ENCODE measurements at places on chromosomes 12 and 14. TPM values are rescaled to one million over a fixed set of nuclear protein-coding genes. Genes with fewer than 3 reads are reported as not detected.

DNA sequence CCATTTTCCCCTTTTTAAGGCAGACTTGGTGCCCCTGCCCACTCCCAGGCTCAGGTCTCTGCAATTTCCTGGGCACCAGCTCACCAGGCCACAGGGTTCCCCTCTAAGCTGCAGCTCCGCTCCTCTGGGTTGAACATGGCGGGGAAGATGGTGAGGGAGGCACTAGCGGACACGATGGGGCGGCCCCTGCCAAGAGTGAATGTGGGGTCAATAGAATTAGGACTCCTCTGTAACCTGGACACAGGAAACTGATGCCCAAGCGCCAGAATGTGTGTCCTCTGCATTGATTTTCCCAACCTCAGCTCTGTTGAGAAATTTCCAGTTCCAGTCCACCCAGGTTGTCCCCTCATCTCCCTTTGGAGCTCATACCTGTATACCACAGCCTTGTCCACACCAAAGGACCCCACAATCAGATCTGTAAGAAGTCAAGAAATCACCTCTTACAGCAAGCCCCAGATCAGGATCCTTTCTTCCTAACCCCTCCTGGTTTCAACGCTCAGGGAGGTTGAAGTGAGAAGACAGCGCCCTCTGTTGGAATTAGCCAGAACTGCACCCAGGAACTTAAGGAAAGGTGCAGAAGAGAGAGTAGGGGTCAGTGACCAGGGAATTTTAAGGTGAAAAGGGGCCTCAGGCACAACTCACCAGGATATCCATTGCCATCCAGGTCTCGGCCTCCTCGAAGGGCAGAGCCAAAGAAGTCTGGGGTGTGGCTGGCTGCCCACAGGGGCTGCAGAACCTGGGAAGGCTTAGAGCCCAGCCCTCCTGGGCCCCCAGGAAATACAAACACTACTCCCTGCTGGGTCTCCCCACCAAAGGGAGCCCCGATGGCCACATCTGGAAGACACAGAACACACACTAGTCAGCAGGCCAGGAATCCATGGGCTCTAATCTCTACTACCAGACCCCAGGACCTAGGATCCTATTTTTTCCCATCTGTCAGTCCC lies 14.7 kb downstream of the ITGA5 start:
- H3K4me3 ChIP-seq: no peak overlapping the region
- peaks cover 4% of the 10 kb centered on the region for H3K4me1 ChIP-seq
- peak overlapping the region; percentile 6 for H3K27ac ChIP-seq
- peaks cover 94% of the 10 kb centered on the region for H3K36me3 ChIP-seq

GRCh38 chr14:50110323-50111037 lies 5.9 kb downstream of the VCPKMT start:
- DNase-seq: no peak
- no peak overlapping the region for H3K27ac ChIP-seq
- H3K27me3 ChIP-seq: no peaks in the 10 kb centered on the region

DNA sequence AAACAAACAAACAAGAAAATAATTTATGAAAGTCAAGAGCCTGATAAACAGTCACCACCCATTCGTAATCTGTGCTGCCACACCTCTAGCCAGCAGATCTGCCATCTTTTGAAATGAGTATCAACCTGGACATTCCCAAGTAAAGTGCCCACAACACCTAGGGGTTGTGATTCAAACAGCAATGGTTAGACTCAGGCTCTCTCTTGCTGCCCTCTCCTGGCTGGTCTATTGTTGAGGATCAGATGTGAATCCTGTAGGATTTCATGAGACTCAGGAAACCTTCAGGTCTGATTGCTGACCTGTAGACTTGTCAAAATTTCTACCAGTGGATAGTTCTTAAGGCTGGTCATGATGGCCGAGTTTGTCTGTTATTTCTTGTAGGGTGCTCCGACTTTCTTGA lies 26.8 kb downstream of the DGLUCY start:
- H3K4me1 ChIP-seq: peaks cover 21% of the 10 kb centered on the region
- H3K27me3 ChIP-seq: no peaks in the 10 kb centered on the region
- no peak overlapping the region for H3K27ac ChIP-seq
- H3K4me3 ChIP-seq: no peak overlapping the region

GRCh38 chr14:76779221-76780057 lies 18.2 kb downstream of the VASH1 start:
- H3K4me1 ChIP-seq: peaks cover 27% of the 10 kb centered on the region
- H3K36me3 ChIP-seq: peaks cover 23% of the 10 kb centered on the region
- no peak for DNase-seq
- H3K27ac ChIP-seq: no peak overlapping the region

The SLC17A8 gene
- 0.14 TPM for total RNA-seq

Data from upper lobe of right lung (tissue), 1 donor.